ENCODE measurements at places on chromosomes 3 and 15.

DNA sequence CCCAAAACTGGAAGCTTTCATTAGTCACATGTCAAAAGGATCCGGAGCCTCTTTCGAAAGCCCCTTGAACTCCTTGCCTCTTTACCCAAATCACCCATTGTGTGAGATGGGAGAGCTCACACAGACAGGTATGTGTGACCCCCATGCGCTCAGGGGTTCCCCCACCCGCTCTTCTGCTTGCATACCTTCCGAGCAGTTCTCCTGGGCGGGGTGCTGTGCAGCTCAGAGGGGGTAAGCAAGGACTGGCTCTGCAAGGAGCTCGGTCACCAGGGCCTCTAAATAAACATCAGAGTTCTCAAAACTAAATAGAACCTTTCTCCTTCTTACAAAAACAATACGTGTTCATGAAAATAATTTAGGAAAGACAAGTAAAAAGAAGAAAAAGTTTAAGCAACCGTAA, 55.7 kb downstream of the PXYLP1 start:
- no peak for DNase-seq

- no peak for DNase-seq
Measured at GRCh38 chr15:77710637-77711036, 77.9 kb upstream of the LINGO1 start.

- DNase-seq = no peak
Measured at GRCh38 chr15:98723195-98723594, 74.9 kb downstream of the IGF1R start.

DNA sequence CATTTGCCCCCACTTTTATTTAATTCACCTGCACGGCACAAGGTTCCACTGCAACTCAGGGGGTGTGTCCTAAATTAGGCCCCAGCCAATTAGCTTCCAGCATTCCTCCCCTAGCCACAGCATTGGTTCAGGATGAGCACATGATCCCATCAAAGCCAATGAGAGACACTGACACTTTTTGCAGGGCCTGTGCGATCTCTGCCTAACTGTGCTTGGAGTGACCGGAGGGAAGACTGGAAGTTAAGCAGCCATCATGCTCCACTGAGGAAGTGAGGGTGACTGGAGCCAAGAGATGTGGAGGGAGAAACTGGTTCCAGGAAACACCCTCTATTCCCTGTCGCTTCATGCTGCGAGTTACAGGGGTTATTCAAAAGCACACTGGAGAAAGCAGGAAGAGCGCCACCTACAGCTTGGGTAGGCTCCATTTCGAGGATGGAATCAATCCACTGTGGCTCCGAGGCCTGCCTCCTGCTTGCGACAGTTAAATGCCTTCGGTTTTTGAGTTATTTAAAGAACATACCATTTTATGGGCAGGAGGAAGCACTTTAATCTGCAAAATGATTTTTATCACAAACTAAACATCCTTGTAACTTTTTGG, 122.2 kb upstream of the WNT5A start:
- DNase-seq = no peak

- DNase-seq = no peak
Measured at GRCh38 chr15:39624806-39625205, 43.9 kb downstream of the THBS1 start.

- DNase-seq = no peak
Measured at GRCh38 chr3:16913264-16913580, 28.5 kb downstream of the PLCL2 start.

GRCh38 chr3:130963444-130963843, 63.2 kb downstream of the ASTE1 start:
- DNase-seq = no peak

DNA sequence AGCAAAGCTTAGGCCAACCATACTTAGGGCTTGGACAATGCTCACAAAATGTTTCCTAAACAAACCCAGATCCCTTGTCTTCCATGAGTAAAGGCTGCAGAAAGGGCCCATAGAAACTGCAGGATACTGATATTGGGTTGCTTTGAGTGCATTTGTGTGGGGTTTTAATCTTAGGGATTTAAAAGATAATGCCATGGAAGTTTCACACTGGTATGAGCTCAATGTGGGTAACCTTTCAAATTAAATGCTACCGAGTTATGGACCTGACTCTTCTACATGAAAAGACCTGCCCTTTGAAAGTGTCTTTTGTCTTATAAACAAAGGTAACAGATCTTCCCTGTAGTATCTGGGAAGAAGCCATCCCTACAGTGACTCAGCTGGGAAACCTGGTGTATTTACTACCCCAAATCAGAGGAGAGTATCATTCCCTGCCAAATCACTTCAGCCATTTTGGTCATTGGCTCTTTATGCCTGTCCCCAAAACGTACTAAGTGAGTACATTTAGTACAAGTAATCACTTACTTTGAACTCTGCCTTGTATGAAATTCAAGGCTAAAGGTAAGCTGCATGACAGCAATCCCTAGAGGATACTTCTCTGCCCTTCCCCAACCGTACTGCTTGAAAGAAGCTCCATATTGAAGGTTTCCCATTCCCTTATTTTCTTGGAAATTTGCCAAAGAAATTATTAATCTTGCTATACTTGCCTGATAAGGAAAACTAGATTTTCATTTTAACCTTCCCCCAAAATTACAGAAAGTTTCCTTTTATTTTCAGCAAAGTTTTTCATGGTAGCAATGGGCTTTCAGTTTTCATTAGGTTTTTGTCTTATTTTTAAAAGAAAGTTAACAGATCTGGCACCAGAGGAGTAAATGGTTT, 7.2 kb downstream of the TM4SF1 start:
- no peak for DNase-seq

DNA sequence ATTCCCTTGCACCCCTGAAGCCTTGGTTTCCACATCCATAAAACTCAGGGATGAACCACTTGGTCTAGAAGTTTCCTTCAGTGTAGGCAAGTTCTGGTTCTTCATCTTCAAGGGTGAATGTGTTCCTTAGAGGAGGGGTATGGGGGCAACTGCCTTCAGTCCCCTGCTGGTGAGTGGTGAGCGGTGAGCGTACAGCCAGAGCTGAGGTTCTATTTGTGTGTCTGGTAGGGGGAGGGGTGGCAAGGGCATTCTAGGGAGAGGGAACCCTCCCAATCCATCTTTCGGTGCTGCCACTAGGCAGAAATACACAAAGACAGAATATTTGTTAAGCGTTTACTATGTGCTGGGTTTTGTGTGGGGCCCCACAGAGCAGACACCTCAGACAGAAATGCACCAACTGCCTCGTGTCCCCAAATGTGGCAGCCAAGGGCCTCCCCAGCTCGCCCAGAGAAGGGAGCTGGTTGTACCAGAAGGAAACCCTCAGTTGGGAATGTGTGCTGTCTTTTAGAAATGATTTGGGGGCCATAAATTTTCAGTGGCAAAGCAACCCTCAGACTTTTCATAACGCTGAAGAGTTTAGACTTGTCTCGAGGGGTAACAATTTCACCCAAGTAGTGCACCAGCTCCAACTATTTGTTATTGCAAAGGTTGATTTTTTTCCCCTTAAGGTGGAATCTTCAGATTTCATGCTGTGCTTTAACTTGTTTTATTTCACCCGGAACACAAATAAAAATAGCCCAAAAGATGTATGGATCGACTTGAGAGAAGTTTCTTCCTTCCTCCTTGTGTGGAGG, 137.6 kb downstream of the FBLN2 start:
- DNase-seq = no peak

DNA sequence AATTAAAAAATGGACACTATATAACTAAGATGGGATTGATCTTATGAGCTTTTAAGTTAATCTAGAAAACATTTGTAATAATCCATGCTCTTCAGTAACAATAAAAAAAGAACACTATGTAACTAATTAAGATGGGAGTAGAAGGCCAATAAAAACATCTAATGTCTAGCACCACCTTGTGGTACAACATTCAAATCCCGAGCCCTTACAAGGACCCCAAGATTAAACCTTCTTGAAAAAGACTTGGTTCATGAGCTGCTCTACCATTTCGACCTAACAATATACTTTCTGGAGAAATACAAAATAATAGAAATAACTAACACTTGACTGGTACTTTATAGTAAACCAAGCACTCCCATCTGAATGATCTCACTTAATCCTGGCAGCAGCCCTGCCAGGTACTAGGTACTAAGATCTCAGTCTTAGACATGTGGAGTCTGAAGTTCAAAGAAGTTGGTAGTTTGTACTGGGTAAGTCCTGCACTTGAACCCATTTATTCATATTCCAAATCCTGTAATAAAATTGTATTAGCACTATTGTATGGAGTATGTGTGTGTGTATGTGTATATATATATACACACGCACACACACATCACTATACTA, 21.8 kb downstream of the METTL6 start:
- no peak for DNase-seq

DNA sequence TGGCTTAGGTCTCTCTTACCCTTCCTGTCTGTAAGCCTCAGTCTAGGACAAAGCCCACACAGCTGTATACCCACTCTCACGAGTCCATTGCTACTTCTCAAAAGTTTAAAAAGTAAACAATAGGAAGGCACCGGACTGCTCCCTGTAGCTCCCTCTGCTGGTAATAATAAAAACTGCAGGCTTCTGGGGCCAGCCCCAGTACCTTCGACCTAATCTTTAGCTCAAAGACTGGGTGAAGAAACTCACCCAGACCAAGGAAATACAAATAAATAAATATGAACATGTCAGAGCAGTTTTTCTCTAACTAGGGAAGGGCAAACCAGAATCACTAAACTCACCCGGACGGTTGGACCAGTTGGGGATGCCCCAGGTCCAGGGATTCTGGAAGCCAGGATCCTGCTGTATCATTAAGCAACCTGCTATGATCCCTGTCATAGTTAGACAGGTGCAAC, 5.0 kb downstream of the FAM219B start:
- DNase-seq = no peak

DNA sequence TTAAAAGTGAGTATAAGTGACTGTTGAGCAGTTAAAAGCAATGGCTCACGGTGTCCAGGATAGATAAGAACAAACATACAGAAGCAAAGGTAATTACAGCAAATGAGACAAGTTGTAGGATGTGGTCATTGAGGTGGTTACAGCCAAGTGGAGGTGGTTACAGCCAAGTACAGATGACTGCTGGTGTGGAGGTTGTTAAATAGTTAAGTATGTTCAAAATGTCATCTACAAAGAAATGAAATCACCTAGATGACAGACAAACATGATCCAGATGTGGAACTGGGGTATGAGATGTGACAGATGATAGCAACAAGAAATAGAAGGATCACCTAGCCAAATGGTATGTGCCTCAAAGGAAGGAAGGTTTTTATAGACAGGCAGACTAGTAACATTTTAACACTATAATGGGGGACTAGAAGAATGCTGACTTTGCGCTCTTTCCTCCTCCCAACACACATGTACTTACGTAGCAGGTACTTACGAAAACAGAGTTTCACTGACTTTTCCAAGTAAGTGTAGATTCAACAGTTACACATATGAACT, 6.8 kb upstream of the ANKRD28 start:
- no peak for DNase-seq

DNA sequence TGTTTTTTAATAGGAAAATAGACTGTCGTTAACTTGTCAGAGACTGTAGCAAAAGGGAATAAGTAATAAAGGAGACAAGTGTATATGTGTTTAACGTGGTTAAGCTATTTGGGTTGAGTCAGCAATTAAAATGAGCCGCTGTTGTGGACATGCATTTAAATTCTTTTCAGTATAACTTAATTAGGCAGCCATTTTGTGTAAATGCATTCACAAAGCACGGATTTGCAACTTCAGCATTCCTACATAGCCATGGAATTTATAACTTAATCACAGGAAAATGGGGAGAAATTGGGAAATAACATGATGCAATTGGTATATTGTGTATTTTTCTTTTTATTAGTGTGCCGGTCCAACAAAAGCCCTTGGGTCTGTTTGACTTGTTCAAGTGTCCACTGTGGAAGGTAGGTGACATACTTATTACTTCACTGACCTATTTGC, 27.9 kb downstream of the USP3 start:
- no peak for DNase-seq
